ENCODE measurements at places on chromosomes 2 and 18. TPM values are rescaled to one million over a fixed set of nuclear protein-coding genes. Genes with fewer than 3 reads are reported as not detected.

GRCh38 chr18:29664278-29665036 is 1378.1 kb downstream of the DSC3 start:
- H3K4me3 ChIP-seq: no peak overlapping the region
- no peak for DNase-seq
- no peaks in the 10 kb centered on the region for H3K36me3 ChIP-seq
- no peaks in the 10 kb centered on the region for H3K4me1 ChIP-seq
- H3K27me3 ChIP-seq: no peaks in the 10 kb centered on the region
- H3K27ac ChIP-seq: no peak overlapping the region

- H3K4me3 ChIP-seq: no peak overlapping the region
- no peaks in the 10 kb centered on the region for H3K4me1 ChIP-seq
- no peak overlapping the region for H3K27ac ChIP-seq
- H3K27me3 ChIP-seq: no peaks in the 10 kb centered on the region
- H3K36me3 ChIP-seq: no peaks in the 10 kb centered on the region
Observed at GRCh38 chr2:211368467-211368866, 812.1 kb downstream of the CPS1 start.

SERPINB11 gene
- not detected for total RNA-seq

DNA sequence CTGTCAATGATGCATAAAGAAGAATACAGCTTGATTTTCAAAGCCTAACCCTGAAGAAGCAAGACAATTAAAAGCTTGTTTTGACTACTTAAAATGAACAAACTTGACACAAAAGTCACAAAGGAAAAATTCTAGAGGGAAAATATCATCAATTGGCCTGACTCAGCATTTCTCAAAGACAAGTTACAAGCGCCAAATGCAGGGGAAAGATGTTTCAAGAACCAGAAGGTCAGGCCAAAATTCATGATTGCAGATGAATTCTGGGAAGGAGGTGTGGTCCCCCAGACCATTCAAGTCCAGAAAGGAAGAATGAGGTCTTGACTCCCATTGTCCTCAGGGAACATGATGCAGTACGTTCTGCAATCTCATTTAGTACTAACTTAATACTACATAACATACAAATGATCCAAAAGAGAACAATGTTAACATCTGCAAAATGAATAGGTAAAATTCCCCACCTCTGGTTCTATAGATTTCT is 64.5 kb downstream of the FAM210A start:
- H3K27me3 ChIP-seq: no peaks in the 10 kb centered on the region
- H3K27ac ChIP-seq: no peak overlapping the region
- DNase-seq: no peak
- no peak overlapping the region for H3K4me3 ChIP-seq
- peaks cover 19% of the 10 kb centered on the region for H3K36me3 ChIP-seq
- H3K4me1 ChIP-seq: peaks cover 37% of the 10 kb centered on the region

DNA sequence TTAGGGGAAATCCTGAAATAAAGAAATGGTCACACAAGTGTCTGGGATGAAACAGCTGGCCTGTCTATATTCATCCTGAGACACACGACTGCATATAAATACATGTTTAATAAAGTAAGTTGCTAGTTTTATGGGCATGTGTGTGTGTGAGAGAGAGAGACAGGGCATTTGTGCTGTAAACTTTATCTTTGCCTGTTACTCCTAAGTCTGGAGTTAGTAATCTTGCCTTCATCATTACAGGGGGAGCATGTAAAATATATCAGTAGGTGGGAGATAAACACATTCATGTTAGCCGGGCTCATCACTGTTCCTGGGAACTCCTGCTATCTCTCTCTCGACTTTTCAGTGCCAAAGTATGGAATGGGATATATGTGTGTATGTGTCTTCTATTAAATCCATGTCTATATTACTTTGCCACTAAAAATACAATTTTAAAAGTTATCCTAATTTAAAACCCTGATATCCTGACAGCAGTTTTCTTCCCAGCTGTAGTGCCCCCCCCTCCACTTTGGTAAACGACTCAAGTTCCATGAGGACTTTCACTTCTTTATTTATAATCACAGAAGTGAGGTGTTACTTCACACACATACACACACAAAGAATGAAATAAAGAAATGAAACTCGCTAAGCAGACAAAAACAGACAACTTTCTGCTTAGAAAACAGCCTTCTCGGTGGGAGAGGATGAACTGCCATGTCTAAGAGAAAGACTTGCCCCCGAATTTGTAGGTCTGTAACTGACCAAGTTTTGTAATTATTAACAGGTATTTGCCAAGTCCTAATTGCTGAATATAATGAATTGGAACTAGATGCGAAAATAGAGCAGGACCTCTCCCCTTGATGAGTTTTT is 947 bp downstream of the ZEB2 start:
- H3K27me3 ChIP-seq: peaks cover 40% of the 10 kb centered on the region
- no peaks in the 10 kb centered on the region for H3K36me3 ChIP-seq
- H3K4me3 ChIP-seq: peak overlapping the region; percentile 68

- no peaks in the 10 kb centered on the region for H3K36me3 ChIP-seq
- no peak for DNase-seq
- H3K27ac ChIP-seq: no peak overlapping the region
- no peaks in the 10 kb centered on the region for H3K27me3 ChIP-seq
Observed at GRCh38 chr18:59910967-59911366, 11.2 kb downstream of the PMAIP1 start.

DNA sequence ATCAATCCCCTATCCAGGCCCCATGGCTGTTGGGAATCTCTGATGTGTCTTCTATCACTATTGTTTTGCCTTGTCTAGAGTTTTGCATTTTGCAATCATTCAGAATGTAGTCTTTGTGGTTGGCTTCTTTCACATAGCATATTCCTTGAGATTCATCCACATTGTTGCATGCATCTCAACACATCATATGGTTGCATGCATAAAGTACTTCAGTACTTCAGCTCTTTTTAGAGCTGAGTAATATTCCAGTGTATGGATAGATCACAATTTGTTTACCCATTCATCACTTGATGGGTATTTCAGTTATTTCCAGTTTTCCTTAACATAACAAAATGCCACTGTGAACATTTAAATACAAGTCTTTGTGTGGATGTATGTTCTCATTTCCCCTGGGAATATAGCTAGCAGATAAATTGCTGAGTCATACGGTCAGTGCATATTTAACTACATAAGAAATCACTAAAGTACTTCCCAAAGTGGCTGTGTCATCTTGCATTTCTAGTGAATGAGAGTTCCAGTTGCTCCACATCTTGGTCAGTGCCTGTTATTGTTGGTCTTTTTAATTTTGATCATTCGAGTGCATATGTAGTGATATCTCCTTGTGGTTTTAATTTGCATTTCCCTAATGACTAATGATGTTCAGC is 138.8 kb downstream of the BCL11A start:
- H3K4me1 ChIP-seq: no peaks in the 10 kb centered on the region
- DNase-seq: no peak
- no peaks in the 10 kb centered on the region for H3K36me3 ChIP-seq

GRCh38 chr2:101446869-101447268 is 28.0 kb downstream of the RFX8 start:
- no peak for DNase-seq
- no peak overlapping the region for H3K27ac ChIP-seq
- H3K4me3 ChIP-seq: no peak overlapping the region
- no peaks in the 10 kb centered on the region for H3K36me3 ChIP-seq

DNA sequence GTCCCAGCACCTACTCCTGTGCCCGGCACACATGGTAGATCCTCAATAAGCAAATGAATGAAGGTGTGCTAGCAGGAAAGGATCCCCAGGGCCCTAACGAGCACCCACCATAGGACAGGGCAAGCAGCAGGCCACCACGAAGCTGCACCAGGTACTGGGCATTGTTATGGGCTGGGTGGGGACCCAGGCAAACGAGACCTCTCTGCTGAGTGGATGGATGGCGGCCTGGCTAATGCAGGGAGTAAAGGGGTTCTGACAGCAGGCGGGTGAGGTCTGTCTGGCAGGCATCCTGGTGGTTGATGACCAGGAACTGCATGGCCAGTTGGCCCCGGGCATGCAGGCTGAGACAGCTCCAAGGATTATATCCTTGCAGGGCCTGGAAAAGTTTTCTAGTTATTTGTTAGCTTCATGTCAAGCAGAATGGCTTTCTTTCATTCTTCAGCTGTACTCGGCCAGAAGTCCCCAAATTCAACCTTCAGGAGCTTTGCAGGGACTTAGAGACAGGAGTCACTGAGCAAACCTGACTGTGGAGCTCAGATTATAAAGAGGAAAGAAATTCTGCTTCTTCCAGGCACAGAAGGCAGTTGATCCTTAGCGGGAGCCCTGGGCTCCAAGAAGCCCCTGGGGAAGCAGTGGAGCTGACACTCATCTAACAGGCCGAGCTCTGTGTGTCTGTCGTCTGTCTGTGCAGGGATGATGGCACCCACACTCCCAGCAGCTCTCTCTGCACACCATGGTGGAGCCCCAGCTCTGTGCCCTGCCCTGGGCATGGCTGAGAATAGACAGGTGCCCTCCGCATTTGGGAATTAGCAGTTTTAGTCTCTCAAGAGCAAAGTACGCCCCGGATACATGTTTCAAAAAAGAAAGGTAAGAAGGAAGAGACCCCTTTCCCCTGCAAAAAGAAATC is 51.2 kb downstream of the SDC1 start:
- no peaks in the 10 kb centered on the region for H3K4me1 ChIP-seq
- no peaks in the 10 kb centered on the region for H3K27me3 ChIP-seq
- H3K4me3 ChIP-seq: no peak overlapping the region
- H3K27ac ChIP-seq: no peak overlapping the region
- DNase-seq: no peak

- H3K4me1 ChIP-seq: peaks cover 33% of the 10 kb centered on the region
- peak; percentile 90 for DNase-seq
- H3K4me3 ChIP-seq: no peak overlapping the region
- H3K27me3 ChIP-seq: no peaks in the 10 kb centered on the region
Observed at GRCh38 chr2:238450440-238450861, 23.7 kb downstream of the ASB1 start.

LINC00305 gene
- not detected for total RNA-seq

TBR1 gene
- total RNA-seq: not detected

SERPINB5 gene
- total RNA-seq: not detected

- H3K27me3 ChIP-seq: no peaks in the 10 kb centered on the region
- H3K36me3 ChIP-seq: no peaks in the 10 kb centered on the region
- DNase-seq: no peak
- H3K4me3 ChIP-seq: peak overlapping the region; percentile 89
- H3K4me1 ChIP-seq: peaks cover 34% of the 10 kb centered on the region
Observed at GRCh38 chr2:197516393-197516761, 511 bp downstream of the MOB4 start.

DNA sequence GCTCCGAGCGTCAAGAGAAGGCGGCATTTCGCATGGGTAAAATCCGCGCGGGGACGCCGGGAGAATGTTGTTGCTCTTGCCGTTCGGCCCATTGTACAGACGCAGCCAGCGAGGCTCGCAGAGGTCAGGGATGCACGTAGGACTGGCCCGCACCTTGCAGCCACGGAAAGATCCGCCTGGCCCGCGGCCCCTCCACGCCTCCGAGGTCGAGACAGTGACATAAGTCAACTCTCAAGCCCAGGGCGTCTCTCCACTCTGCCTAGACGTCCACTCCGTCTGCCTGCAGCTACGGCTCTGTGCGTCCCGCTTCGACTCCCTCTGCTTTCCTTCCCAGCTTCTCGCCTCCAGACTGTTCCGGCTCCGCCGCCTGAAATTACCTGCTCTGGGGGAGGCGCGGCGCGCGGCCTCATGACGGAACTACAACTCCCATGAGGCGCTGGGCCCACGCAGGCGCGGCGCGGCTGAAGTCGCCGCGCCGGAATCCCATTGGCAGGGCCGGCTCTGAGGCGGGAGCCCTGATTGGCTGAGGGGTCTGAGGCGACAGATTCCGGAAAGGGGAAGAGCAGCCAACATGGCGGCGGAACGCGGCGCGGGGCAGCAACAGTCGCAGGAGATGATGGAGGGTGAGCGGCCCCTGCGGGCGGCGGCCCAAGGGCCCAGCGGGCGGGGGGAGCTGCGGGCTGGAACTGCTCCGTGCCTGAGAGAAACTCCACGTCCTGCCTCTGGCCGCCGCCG is at the start of gene PPP1R7:
Gene PPP1R7, plus strand, starts transcription at position 543 of the 735 bp plus-strand sequence. Its CDS starts 29 bp downstream, at position 572.
- peaks cover 33% of the 10 kb centered on the region for H3K4me1 ChIP-seq
- H3K27me3 ChIP-seq: no peaks in the 10 kb centered on the region
- H3K27ac ChIP-seq: peak within 1 kb of the TSS; percentile 85
- peak; percentile 99 for DNase-seq
- peak within 1 kb of the TSS; percentile 96 for H3K4me3 ChIP-seq

- H3K27me3 ChIP-seq: no peaks in the 10 kb centered on the region
- no peak overlapping the region for H3K27ac ChIP-seq
- DNase-seq: no peak
- peaks cover 54% of the 10 kb centered on the region for H3K4me1 ChIP-seq
- no peak overlapping the region for H3K4me3 ChIP-seq
- no peaks in the 10 kb centered on the region for H3K36me3 ChIP-seq
Observed at GRCh38 chr2:237260039-237260620, 153.8 kb downstream of the COL6A3 start.

RAPGEF4 gene
- 3.8 TPM for total RNA-seq

GRCh38 chr2:166314022-166314759 is 61.6 kb downstream of the SCN9A start:
- no peak overlapping the region for H3K27ac ChIP-seq
- no peaks in the 10 kb centered on the region for H3K4me1 ChIP-seq
- no peaks in the 10 kb centered on the region for H3K36me3 ChIP-seq
- no peak for DNase-seq
- no peaks in the 10 kb centered on the region for H3K27me3 ChIP-seq

PTMA gene
- total RNA-seq: 798 TPM

DTNA gene
- 221 TPM for total RNA-seq

HOXD11 gene
- total RNA-seq: not detected

GRCh38 chr2:215772003-215772402 is 241.3 kb downstream of the MREG start:
- DNase-seq: no peak
- H3K4me3 ChIP-seq: no peak overlapping the region
- H3K36me3 ChIP-seq: no peaks in the 10 kb centered on the region
- H3K27ac ChIP-seq: peak overlapping the region; percentile 65
- no peaks in the 10 kb centered on the region for H3K27me3 ChIP-seq

DNA sequence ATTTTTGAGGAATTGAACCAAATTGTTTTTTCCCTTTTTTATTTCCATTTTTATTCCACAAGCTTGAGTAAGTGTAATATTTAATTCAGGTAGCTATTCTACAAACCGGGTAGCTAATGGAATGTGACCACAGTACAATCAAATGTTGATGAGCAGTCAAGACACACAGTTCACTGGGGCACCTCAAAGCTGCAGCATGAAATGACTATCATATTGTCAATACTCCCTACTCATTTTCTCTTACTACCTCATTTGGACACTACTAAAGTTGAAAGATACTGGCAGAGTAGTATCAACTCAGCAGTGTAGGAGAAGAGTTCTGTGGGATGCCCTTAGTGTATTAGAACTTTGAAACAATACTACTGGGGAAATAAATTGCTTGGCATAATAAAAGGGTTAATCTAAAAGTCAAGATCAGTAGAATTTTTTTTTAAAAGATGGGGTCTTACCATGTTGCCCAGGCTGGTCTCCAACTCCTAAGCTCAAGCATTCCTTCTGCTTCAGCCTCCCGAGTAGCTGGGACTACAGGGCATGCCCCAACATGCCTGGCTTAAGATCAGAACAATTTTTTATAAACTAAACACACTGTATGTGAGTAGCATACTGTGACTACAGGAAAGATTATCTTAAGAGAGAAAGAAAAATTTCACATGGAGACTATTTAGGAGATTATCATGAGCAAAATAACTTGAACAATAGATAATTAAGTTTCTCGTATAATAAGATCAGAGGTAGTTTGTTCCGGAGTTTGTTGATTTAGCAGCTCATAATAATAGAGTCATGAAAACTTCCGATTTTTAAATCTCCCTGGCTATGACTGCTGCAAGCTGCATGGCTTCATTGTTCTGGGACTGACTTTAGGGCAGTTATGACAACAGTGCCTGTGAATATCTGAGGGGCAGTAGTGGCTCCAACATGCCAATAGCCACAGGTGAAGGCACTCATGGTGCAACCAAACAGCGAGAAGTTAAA is 43.7 kb downstream of the MYO3B start:
- DNase-seq: no peak
- H3K4me1 ChIP-seq: peaks cover 7% of the 10 kb centered on the region
- no peak overlapping the region for H3K27ac ChIP-seq

Data from esophagus muscularis mucosa (tissue), 4 donors.